Stimulated activated CD8-positive, alpha-beta memory T cell treated with anti-CD3 and anti-CD28 coated beads, Interleukin-7, amount 100 ng/mL, for 1 hour (primary cell): ENCODE measurements at places on chromosomes 11 and 22.

DNA sequence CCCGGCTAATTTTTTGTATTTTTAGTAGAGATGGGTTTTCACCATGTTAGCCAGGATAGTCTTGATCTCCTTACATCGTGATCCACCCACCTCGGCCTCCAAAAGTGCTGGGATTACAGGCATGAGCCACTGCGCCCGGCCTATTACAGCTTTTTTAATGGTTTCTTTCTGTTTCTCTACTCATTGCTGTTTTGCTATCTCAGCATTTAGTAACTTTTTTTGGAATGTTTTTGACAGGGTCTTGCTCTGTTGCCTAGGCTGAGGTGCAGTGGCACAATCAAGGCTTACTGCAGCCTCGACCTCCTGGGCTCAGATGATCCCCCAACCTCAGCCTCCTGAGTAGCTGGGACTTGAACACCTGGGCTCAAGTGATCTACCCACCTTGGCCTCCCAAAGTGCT lies 4.7 kb upstream of the CRKL start:
- no peak for DNase-seq

GRCh38 chr11:44188643-44189042 lies 93.2 kb downstream of the EXT2 start:
- DNase-seq = no peak

DNA sequence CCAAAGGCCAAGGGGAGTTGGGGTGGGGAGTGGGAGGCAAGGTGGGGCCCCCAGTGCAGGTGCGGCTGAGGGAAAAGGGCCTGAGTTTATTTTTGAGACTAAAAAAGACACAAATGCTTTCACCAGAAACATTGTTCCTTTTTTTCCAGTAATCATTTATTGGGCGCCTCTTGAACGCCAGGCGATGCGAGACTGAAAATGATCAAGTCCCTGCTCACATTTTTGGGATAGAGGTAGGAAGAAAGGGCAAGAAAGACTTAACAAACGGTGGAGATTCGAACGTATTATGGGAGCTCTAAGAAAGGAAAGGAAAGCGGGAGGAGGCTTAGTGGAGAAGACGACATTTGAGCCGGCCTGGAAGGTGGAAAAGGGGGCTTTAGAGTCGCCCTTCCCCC lies 796 bp upstream of the SF3B2 start:
- DNase-seq = no peak

GRCh38 chr11:76702336-76703128 lies 32.0 kb upstream of the LRRC32 start:
- no peak for DNase-seq

DNA sequence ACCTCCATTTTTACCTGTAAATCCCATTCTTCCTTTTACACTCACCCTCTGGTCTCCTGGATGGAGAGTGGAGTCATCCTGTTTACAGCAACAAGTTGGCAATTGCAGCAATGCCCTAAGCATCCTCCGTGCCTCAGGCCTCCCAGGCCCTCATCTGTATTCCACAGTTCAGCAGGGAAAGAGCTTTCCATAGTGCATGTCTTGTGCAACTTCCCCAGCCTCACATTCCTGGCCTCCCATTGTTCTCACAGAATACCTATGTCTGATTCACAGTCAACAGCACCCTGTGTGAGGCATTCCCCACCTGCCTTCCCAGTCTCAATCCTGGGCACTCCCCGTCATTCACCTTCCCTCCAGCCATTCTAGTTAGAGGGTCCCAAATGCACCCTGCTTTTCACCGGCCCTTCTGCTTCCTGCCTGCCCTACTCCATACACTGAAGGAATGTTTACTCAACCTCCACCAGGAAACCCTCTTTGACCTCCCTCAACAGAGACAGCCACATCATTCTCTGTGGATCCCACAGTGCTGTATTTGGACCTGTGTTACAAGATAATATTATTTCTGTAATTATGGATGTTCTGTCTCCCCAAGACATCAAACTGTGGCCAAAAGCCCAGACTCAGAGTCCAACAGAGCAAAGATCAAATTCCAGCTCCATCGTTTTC lies 405.7 kb downstream of the BUD13 start:
- no peak for DNase-seq

- no peak for DNase-seq
Observed at GRCh38 chr22:39530116-39530515, 2.4 kb downstream of the RPS19BP1 start.

DNA sequence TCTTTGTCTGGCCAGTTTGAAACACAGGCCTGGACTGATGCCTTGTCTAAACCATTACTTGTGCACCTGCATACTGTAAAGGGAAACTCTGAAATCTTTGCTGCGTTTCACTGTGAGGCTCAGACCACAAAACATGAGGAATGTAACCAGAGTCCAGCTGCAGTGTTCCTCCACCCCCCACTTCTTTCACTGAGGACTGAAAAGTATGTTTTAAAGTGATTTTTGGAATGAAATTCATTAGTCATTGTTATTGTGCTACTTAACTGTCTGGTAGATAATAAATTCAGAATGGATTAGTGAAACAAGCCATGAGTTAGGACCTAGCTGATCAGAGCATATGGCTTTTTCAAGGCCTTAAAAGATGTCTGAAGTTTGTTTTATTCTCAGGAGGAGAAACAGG lies 181.2 kb downstream of the WNT11 start:
- DNase-seq = no peak

- DNase-seq = no peak
Observed at GRCh38 chr11:104907521-104908185, 9.4 kb upstream of the CASP12 start.
